ENCODE measurements at places on chromosomes 13 and 19.
A peak's percentile ranks its signal among the peaks of the same experiment; 100 is the strongest.

- H3K4me3 ChIP-seq = no peak overlapping the region
- no peaks in the 10 kb centered on the region for H3K36me3 ChIP-seq
- no peak for DNase-seq
- H3K27ac ChIP-seq = no peak overlapping the region
- H3K4me1 ChIP-seq = no peaks in the 10 kb centered on the region
Observed at GRCh38 chr13:97967948-97968347, 14.5 kb downstream of the IPO5 start.

DNA sequence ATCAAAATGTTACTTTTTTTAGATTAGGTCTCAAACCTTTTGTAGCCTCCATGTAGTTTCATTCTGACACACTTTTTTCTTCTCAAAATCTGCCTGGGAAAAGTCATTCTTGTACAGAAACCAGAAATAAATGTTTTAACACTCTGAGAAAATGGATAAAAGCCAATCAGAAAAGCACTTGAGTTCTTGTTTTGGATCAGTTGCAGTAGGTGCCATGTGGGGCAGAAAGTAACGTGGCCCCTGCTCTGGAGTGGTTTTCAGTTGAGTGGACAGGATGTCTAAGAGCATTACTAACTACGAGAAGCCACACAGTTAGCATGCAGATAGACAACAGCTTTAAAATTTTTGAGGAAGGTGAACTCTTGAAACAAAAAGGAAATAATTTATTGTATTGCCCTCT lies 19.1 kb downstream of the GPR183 start:
- peak overlapping the region; percentile 63 for H3K27ac ChIP-seq
- no peaks in the 10 kb centered on the region for H3K27me3 ChIP-seq
- DNase-seq = no peak
- no peak overlapping the region for H3K4me3 ChIP-seq
- H3K36me3 ChIP-seq = no peaks in the 10 kb centered on the region

DNA sequence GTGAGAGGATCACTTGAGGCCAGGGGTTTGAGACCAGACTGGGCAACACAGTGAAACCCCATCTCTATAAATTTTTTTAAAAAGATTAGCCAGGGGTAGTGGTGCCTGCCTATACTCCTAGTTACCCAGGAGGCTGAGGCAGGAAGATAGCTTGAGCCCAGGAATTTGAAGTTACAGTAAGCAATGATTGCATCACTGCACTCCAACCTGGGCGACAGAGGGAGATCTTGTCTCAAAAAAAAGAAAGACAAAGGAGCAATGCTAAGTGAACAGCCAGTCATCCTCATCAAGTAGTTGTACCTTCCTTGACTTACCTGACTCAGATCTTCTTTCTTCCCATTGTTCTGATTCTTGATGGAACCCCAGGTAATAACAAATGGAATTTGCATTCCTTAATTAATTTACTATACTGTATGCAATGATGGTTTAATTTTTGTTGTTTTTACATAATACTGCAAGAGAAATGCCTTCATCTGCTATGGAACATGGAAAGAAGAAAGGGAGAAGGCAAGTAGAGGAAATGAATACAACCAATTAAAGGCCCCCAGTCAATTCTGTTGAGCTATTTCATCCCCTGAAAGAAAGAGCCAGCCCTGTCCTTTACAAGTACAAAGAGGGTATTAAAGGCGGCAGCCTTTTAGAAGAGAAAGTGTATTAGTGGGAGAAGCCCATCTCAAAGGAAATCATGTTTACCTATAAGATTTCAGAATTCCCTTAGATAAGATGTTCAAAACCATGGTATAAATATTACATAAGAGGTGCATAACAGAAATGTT lies 316.7 kb downstream of the DIAPH3 start:
- H3K36me3 ChIP-seq = no peaks in the 10 kb centered on the region
- no peak overlapping the region for H3K27ac ChIP-seq
- no peaks in the 10 kb centered on the region for H3K4me1 ChIP-seq
- H3K27me3 ChIP-seq = no peaks in the 10 kb centered on the region

DNA sequence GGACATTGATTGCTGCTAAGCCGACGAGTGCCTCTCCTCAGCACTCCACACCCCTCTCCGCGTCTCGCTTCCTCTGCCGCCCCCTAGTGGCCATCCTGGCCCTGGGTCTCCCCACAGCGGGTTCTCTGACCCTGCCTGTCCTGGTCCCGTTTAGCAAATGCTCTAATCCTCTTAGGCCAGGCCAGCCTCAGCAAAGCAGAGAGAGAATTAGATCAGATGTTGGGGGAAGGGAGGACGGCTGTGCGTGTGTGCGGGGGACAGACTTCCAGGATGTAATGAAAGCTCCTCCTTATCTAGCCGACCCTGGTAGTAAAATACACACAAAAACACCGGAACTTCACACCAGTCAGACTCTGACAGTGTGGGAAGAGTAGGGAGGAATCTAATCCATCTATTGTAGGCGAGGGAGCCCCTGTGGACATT lies 4.5 kb downstream of the TPRX2 start:
- DNase-seq = peak; percentile 87
- peaks cover 20% of the 10 kb centered on the region for H3K27me3 ChIP-seq
- no peak overlapping the region for H3K27ac ChIP-seq
- H3K4me3 ChIP-seq = no peak overlapping the region
- no peaks in the 10 kb centered on the region for H3K4me1 ChIP-seq
- H3K36me3 ChIP-seq = no peaks in the 10 kb centered on the region

DNA sequence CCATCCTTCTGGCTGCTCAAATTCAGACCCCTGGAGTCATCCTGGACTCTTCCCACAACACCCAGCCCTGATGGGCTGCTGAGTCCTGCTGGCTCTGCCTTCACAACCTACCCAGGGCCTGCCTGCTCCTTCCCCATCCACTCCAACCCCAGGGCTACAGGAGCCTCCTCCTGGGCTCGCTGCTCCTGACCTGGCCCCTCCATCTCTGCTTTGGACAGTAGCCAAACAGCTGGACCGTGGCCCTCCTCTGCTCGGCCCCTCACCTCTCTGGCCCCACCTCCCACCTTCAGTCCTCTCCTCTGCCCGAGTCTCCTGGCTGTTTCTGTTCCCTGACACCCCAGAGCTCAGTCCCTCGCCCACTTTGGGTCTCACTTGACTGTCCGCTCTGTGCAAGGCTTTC lies 66.7 kb downstream of the CEBPG start:
- no peaks in the 10 kb centered on the region for H3K27me3 ChIP-seq
- H3K27ac ChIP-seq = no peak overlapping the region
- no peaks in the 10 kb centered on the region for H3K36me3 ChIP-seq
- no peak for DNase-seq
- H3K4me3 ChIP-seq = no peak overlapping the region

GRCh38 chr19:33660410-33661124 lies 38.8 kb downstream of the CHST8 start:
- H3K36me3 ChIP-seq = no peaks in the 10 kb centered on the region
- no peak overlapping the region for H3K4me3 ChIP-seq
- H3K27ac ChIP-seq = no peak overlapping the region
- no peak for DNase-seq

DNA sequence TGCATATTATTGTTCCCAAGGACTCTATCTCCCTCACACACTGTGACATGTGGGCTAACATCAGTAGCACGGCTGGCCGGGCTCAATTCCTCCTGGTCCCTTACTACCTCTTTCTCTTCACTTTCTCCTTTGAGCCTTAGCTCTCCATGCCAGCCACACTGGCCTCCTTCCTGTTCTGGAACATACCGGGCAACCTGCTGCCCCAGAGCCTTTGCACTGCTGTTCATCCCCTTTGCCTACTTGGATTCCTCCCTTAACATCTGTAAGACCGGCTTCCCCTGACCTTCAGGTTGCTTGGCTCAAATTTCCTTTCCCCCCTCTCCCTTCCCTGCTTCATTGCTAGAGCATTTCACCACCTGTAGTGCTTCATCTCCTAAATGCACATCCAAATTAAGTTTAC lies 17.1 kb downstream of the IRS2 start:
- peaks cover 39% of the 10 kb centered on the region for H3K4me1 ChIP-seq
- H3K4me3 ChIP-seq = no peak overlapping the region
- DNase-seq = no peak

DNA sequence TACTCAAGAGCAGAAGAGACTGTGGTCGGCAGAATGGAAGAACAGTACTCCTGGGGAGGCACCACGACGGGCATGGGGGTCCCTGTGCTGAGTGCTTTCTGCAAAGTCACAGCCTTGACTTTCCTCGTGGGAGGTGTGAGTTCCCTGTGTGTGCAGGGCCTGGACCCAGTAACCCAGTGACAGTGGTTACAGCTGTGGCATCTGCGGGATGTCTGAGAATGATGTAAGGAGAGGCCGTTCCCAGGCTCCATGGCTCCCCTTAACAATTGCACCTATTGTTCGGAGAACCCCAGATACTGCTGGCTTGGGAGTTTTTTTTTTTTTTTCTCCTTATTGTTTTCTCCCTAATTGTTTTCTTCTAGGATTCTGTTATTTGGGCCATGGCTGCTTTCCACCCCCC lies 5.1 kb upstream of the NANOS2 start:
- no peak overlapping the region for H3K27ac ChIP-seq
- no peaks in the 10 kb centered on the region for H3K4me1 ChIP-seq
- H3K4me3 ChIP-seq = no peak overlapping the region
- H3K36me3 ChIP-seq = no peaks in the 10 kb centered on the region
- no peaks in the 10 kb centered on the region for H3K27me3 ChIP-seq

DNA sequence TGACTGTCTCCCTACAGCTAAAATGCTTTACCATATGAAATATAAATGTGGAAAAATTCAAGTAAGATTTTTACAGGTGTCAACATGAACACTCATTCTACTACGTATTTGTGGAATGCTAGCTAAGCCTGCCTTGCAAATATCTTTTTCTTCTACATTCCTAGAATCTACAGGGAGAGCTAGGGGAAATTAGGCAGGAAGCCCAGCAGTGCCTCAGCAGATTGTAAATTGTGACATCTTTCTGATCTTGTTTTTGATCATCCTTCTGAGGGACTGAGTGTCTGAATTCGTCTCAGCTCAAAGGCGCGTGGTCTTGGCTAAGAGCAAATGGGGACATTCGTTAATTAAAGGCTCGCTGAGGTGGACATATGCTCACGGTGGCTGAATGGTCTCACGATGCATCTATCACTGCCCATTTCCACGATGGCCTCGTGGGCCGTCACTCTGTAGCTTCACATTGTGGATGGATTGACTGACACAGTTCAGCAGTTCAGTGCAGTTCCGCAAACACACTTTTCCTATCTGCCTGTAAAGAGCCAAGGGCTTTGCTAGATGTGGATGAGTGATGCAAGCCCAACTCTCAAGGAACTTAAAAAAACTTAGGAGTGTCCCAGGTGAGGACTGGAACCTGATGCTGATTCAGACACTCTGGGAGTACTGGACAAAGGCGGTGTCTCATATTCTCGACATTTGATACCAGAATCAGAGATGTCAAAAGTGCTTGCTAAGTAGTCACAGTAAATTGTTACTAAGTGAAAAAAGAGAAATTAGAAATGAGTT lies 562.5 kb downstream of the EFNB2 start:
- H3K4me3 ChIP-seq = no peak overlapping the region
- no peak overlapping the region for H3K27ac ChIP-seq
- DNase-seq = no peak
- H3K27me3 ChIP-seq = no peaks in the 10 kb centered on the region
- no peaks in the 10 kb centered on the region for H3K4me1 ChIP-seq

DNA sequence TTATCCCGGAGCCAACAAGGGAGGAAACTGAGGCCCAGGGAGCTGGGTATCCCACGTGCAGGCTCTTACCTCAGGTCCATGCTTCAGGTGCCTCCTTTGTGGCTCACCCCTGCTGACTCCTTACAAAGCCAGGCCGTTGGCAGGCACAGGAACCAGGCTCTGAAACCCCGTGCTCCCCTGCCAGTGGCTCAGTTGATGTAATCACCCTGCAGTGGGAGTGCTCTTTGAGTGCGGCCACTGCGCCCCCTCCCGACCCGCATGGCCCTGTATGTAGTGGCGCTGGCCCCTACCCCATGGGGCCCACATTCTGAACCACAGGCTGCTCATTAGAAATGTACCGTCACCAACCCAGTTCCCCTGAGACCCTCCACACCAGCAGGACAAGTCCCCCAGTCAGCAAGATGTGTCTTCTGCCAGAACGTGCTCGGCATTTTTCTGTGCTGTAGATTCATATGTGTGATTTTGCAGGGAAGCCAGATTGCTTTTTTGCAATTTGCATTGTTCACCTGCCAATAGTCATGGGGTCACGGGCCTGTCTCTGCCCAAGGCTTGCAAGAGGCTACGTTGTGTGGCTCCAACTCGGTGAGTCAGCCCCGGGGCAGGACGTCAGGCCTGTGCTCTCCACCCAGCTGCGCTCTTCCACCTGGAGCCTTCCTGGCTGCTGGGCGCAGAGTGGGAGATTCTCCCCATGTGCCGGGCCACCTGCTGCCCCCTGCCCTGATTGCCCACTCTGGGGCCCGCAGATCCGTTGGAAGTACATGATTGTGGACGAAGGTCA lies 60.3 kb downstream of the SMARCA4 start:
- peaks cover 100% of the 10 kb centered on the region for H3K36me3 ChIP-seq
- no peaks in the 10 kb centered on the region for H3K27me3 ChIP-seq
- H3K4me1 ChIP-seq = no peaks in the 10 kb centered on the region
- DNase-seq = peak; percentile 54

DNA sequence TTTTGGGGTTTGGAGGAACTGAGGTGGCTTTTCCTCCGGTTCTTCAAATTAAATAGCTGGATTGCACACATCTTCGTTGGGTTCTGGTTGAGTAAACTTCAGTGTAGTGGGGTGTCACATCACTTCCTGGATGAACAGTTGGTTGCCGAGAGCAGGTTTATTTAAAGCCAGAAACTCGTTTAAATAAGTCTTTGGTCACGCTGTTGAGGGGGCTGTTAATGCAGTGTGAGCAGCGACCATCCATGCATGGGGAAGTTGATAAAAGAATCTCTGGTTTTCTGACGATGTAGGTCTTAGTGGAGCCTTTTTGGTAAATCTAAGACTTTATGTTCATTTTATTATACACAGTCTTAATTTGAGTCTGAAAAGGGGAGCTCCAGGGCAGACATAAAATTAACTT lies 351.2 kb upstream of the ARGLU1 start:
- H3K36me3 ChIP-seq = no peaks in the 10 kb centered on the region
- H3K4me3 ChIP-seq = peak overlapping the region; percentile 15
- H3K27me3 ChIP-seq = no peaks in the 10 kb centered on the region
- DNase-seq = no peak
- peak overlapping the region; percentile 89 for H3K27ac ChIP-seq

DNA sequence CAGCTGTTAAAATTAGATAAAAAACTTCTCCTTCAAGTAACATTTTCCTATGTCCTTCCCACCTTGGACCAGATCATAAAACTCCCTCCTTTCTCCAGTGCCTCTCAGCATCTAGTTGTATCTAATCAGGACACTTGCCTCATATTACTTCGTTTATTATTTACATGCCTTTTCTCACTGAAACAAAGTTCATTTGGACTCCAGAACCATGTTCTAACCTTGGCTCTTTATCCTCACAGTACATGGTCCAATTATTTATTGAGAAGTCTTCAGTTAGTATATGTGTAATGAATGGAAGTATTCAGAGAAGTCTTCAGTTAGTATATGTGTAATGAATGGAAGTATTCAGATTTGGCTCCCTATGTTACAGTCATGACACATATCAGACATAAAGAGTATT lies 342.7 kb downstream of the OXGR1 start:
- peaks cover 13% of the 10 kb centered on the region for H3K4me1 ChIP-seq
- H3K36me3 ChIP-seq = no peaks in the 10 kb centered on the region
- H3K27me3 ChIP-seq = no peaks in the 10 kb centered on the region
- no peak for DNase-seq
- no peak overlapping the region for H3K4me3 ChIP-seq
- no peak overlapping the region for H3K27ac ChIP-seq

GRCh38 chr13:23992781-23993679 lies 95.7 kb upstream of the C1QTNF9B start:
- H3K27me3 ChIP-seq = no peaks in the 10 kb centered on the region
- H3K4me1 ChIP-seq = peaks cover 6% of the 10 kb centered on the region
- no peak overlapping the region for H3K27ac ChIP-seq
- no peaks in the 10 kb centered on the region for H3K36me3 ChIP-seq
- no peak for DNase-seq
- no peak overlapping the region for H3K4me3 ChIP-seq

All from tibial artery (tissue), 4 donors.